ENCODE measurements at places on chromosomes 1 and 21.
A peak's percentile ranks its signal among the peaks of the same experiment; 100 is the strongest.

DNA sequence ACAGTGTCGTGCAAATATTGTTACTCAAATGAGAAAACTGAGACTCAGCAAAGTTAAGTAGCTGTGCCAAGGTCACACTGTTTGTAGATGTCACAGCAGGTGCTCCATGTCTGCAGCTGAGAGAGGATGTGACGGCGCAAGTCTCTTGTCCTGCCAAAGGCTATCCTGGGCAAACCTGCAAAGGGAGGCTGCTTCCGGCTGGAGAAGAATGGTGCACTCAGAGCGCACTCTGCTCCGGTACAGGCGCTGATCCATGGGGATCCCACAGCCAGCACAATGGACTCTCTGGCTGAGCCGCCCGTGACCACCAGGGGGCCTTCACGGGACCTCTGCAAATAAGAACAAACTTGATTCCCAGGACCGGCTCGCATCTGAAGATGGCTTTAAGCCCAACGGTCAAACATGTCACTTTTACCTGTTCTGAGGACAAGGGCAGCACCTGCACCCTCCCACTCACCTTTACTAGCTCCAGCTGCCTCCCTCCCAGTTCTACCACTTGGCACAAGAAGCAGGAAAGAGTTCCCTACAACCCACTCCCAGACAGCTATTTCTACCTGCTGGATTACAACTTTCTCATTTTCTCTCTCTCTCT lies 21.9 kb downstream of the RD3 start:
- peak; percentile 47 for DNase-seq

DNA sequence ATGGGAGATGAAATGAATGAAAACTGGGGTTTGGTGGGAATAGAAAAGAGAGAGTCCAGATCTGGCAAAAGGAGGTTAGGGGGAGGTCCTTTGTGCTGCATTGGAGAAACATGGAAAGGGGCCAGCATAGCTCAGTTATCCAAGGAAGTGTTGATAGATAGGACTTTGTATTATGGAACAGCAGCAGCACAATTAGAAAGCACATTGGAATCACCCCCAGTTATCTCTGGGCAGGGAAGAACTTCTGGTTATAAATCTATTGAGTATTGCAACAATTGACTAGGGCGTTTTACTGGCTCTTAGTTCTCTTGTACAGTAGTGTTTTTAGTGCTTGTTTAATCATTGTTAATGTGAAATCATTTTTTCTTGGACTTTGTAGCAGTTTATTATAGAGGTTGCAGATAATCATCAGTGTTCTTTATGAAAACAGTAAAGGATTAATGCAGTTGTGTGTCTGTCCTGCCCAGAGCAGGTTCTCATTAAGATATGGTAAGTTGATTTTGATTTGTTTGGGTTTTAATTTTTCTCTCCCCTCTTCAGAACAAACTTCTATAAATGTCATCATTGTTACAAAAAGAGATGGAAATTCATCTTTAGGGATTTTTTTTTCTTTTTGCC lies 76.6 kb downstream of the NR5A2 start:
- no peak for DNase-seq

GRCh38 chr21:41817228-41817627 lies 50.4 kb upstream of the RIPK4 start:
- peak; percentile 18 for DNase-seq

DNA sequence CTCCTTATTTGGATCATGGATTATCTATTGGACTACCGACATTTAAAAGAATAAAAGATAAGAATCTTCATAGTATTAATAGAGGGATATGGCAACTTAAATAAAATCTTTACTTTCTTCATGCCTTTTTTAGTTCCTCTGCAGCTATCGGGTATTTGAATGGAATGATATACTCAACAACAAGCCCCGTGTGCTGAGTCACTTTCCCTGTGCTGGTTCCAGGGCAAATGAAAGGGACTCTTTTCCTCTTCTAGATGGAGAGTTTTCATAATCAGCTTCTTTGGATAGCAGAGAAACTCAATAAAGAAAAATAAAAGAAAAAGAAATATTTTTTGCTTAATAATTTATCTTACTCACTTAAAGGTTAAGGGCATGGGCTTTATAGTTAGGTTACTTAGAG lies 213.7 kb downstream of the LRRC40 start:
- no peak for DNase-seq

GRCh38 chr1:15835205-15835740 lies 12.2 kb upstream of the SPEN start:
- DNase-seq = peak; percentile 52

DNA sequence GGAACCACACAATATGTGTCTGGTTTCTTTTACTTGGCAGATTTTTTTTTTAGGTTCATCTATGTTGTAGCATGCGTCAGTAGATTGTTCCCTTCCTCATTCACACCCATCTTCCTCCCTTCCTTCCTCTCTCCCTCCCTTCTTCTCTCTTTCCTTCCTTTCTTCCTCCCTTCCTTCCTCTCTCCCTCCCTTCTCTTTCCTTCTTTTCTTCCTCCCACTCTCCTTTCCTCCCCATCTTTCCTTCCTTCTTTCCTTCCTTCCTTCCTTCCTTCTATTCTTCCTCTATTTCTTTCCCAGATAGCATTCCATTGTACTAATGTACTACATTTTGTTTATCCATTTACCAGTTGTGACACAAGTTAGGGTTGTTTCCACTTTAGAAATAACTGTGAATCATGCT lies 218.0 kb downstream of the RGS7 start:
- no peak for DNase-seq

- no peak for DNase-seq
Observed at GRCh38 chr1:86712088-86712860, 7.9 kb downstream of the SH3GLB1 start.

DNA sequence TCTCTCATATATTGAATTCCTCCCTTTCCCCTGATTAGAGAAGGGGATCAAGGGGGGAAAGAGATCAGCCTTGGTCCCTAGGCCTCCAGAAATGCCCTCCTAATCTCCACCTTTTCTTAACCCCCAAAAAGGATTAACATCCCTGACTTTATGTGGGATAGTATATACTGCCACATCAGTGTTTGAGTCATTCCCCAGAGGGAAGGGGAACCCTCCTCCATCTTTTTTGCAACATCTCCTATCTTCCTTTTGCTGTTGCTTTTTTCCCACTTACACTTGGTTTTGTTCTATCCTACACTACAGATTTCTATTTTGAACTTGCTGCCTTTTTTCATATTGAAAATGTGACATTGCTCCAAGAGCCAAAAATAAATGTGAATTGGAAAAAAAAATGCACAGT lies 65.4 kb upstream of the PODN start:
- DNase-seq = no peak

DNA sequence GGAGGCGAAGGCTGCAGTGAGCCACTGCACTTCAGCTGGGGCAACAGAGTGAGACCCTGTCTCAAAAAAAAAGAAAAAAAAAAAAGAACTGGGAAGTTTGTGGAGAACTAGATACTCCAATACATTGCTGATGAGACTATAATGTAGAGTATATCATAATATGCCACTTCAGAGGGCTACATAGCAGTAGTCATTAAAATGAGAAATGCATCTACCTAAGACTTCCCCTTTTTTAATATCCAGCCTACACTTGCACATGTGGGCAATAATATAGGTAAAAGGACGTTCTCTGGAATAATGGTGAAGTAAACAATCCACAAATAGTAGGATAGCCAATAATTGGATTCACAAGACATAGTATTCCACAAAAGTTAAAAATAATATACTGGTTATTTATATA lies 311.0 kb downstream of the HLX start:
- no peak for DNase-seq

DNA sequence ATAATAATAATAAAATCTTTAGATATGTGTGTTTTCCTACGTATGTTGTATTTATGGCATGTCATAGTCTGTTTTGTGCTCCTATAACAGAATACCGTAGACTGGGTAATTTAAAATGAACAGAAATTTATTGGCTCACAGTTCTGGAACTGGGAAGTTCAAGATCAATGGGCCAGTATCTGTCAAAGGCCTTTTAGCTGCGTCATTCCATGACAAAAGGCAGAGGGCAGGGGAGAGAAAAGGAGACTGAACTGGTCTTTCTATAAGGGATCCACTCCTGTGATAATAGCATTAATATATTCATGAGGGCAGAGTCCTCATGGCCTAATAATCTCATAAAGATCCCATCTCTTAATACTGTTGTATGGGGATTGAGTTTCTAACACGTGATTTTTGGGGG lies 7.1 kb upstream of the SFT2D2 start:
- DNase-seq = no peak

DNA sequence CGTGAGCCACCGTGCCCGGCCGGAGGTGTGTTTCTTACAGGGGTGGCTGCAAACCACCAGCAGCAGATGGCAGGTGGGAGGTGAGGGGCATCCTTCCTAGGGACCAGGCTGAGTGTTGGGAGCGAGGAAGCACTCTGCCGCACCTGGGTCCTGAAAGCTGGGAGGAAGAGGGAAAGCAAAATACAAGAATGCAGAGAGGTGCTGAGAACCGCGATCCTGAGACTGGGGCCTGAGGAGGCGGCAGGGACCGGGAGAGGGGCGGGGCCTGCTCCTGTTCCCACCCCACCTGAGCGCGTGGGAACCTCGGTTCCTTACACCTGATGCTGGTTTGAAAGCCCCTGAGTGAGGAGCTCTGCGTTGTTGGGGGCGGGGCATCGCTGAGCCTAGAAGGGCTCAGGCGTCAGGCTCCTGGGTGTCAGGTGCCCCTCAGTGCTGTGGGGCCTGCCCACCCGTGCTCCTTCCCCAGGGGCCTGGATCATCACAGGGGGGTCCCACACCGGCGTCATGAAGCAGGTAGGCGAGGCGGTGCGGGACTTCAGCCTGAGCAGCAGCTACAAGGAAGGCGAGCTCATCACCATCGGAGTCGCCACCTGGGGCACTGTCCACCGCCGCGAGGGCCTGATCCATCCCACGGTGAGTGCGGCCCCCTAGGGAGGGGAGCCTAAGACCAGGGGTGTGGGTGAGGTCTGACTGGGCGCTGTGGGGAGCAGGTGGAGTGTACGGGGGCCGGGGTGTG lies 15.5 kb downstream of the TRPM2 start:
- no peak for DNase-seq

GRCh38 chr1:67766141-67766978 lies 66.9 kb downstream of the GNG12 start:
- DNase-seq = peak; percentile 35

- DNase-seq = no peak
Observed at GRCh38 chr1:162151900-162152829, 82.7 kb downstream of the NOS1AP start.

GRCh38 chr1:184188037-184188436 lies 136.5 kb downstream of the TSEN15 start:
- DNase-seq = no peak

- DNase-seq = no peak
Observed at GRCh38 chr1:50970931-50971582, 1.0 kb downstream of the CDKN2C start.

DNA sequence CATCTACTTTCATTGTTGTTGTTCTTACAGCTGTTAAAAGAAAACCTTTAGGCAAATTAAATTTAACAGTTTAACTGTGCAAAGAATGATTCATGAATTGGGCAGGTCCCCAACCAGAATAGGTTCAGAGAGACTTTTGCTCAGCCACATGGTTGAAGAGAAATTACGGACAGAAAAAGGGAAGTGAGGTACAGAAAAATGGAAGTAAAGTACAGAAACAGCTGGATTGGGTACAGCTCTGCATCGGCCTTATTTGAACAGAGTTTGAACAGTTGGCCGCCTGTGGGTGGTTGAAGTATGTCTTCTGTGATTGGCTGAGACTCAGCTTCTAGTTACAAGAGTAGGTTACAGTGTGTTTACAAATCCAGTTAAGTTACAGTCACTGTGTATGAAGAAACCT lies 210.1 kb downstream of the FGGY start:
- no peak for DNase-seq

DNA sequence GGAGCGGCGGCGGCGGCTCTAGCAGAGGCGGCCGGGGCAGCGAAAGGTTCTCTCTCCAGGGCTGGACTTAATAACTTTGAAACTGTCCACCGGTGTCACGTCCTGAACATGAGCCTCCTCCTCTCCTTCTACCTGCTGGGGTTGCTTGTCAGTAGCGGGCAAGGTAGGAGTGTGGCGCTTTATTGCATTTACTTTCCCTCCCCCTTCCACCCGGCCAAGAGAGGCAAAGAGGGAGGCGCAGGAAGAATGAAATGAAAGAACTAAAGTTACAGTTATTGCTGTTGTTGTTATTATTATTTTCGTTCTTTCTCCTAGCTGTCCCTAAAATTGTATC lies 214 bp downstream of the NCAM2 start:
- DNase-seq = no peak

GRCh38 chr1:216822480-216822879 lies 99.3 kb upstream of the ESRRG start:
- no peak for DNase-seq

DNA sequence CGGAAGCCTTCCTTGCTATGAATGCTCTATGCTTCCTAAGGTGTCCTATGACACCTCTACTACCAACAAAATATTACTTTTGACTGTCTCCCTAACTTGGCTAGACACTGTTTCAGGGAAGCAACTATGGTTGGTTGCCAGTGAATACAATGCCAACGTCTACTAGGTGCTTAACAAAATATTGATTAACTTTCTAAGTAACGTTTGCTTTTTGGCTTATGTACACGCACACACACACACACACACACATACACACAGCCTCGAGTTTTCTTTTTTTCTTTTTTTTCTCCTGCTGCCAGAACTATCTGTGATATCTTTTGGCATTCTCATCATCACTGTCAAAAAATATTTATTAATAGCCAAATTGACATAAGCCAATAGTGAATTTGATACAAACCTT lies 864.0 kb downstream of the PLA2G4A start:
- no peak for DNase-seq

DNA sequence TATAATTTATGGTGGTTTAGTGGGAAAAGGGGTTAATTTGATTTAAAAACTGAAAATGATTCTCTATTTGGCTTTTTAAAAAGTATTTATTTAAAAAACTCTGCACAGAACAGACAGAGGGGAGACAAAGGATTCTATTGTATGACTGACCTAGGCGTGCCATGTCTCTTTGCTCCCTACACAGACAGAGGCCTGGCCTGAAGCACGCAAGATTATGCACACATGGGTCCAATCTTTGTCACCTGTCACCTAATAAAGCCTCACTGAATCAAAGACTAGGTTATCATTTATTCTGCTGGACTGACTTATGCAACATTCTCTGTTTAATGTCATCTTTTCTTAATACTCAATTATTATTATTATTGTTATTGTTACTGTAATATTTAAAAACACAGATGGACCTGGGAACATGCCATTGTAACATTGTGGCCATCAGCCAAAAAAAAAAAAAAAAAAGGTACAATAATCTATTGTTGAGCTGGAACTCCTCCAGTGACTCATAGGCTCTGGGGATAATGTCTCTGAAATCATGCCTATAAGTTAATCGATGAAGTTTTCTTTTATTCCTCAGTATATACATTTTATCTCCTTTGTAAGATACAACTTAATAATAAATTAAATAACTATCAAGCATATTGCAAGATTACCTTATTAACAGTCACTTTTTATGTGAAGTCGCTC lies 112.1 kb downstream of the RUNX1 start:
- no peak for DNase-seq

GRCh38 chr1:84253891-84254290 lies 47.6 kb upstream of the SAMD13 start:
- DNase-seq = no peak
